Stimulated activated CD8-positive, alpha-beta memory T cell treated with anti-CD3 and anti-CD28 coated beads, Interleukin-2, amount 100 ng/mL, for 1 hour (primary cell): ENCODE measurements at places on chromosomes 1 and 21.

DNA sequence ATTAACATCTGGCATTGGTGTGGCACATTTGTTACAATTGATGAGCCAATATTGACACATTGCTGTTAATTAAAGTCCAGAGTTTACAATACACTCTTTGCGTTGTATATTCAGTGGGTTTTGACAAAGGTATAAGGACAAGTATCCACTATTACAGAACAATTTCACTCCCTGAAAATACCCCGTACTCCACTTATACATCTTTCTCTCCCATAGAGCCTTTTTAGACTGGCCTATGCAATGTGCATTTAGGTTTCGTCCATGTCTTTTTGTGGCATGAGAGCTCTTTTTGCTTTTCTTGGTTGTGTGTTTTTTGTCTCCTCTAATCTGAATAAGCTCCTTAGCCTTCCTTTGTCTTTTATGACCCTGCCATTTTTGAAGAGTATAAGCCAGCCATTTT, 40.6 kb upstream of the TSNAX start:
- no peak for DNase-seq

- no peak for DNase-seq
Observed at GRCh38 chr1:209057901-209058300, 525.6 kb upstream of the CAMK1G start.

DNA sequence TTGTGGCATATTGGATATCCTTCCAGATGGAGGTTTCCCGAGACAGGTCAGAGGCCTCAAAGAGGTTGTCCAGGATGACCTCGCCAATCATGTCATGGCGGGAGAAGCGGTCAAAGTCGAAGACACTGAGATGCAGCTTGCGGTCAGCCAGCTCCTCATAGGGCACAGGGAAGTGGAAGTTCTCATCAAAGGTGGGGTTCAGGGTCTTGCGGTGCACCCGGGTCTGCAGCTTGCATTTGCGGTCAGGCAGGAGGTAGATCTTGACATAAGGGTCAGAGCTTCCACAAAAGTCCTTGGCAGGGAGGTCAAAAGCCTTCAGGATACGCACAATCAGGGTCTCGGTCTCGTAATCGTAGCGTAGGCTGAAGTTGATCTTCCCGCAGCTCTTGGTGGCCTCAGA, 16.2 kb downstream of the SYT6 start:
- DNase-seq, result no peak

DNA sequence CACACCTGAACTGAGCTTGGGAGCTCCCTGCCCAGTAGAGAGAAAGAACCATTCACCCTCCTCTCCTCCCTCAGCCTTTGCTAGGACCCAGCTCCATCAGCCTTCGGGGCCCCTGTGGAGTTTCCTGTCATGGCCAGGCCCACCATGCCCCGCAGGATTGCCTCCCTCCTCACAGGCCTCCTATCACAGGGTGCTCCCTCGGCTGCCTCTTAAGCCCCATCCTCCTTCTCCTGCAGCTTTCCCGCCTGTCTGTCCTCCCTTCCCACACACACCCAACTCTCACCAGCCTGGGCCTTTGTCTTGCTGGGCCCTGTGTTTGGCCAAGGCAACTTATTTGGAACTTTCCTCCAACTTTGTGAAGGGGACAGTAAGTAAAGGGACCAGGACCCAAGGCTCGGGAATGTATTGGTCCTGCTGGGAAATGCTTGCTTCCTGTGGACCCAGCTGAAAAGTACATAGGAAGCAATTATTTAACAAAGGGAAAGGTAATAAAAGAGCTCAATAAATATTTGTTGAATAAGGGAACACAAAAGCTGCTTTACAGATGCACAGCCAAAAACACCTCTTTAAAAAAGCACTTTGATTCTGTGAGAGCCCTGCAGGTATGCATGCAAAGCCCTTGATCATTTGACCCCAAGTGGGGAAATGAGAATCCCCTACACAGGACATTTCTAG, 31.6 kb upstream of the TENT5C start:
- DNase-seq, result no peak

- DNase-seq, result no peak
Observed at GRCh38 chr1:160794376-160794775, 1.6 kb upstream of the LY9 start.

- DNase-seq, result no peak
Observed at GRCh38 chr1:178724376-178724727, 692 bp upstream of the RALGPS2 start.

GRCh38 chr1:3113741-3114056, 44.7 kb downstream of the PRDM16 start:
- DNase-seq, result no peak

DNA sequence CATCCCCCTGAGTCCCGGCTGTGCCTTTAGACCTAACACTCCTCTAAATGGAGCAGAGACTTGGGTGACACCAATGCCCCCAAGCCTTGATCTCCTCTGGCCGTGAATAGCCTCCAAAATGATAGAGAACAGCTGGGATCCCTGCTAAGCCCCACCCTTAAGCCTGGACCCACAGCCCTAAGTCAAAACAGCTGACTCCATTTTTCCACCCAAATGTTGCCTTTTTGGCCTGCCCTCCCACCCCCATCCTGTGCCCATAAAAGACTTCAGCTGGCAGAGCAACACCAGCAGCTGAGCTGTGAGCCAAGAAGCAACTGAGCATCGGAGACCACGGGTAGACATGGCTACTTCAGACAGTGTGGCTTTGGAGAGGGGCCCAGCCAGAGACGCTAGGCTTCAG, 420.8 kb downstream of the NPHP4 start:
- no peak for DNase-seq

- no peak for DNase-seq
Observed at GRCh38 chr1:109883248-109883955, 27.2 kb upstream of the CSF1 start.

GRCh38 chr21:45531393-45532215, 10.6 kb downstream of the SLC19A1 start:
- no peak for DNase-seq

DNA sequence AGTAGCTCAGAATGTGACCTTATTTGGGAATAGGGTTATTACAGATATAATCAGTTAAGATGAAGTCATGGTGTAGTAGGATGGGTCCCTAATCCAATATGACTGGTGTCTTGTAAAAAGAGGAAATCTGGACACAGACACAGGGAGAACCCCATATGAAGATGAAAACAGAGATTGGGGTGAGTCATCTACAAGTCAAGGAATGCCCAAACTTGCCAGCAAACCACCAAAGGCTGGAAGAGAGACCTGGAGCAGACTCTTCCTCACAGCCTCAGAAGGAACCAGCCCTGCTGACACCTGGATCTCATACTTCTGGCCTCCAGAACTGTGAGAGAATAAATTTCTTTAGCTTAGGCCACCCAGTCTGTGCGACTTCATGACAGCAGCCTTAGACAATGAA, 29.9 kb downstream of the KRTAP19-8 start:
- no peak for DNase-seq

DNA sequence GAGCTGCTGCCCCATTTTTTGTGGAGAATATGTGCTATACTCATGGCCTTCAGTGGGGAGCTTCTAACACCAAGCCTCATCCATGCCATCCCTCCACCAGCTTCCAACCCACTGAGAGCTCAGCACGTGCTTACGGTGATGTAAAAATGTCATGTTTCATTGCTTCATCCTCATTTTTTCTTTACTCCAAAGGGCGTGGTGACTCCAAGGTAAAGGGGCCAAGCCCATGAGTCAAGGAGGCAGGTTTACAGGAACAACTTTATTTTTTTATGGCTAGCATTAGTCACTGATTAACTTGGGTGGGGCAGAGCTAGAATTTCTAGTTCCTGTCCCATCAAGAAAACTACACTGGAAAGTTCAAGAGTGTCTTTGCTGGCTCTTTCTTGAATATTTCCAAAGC, at the start of gene C1orf226:
Gene C1orf226 (plus strand): TSS at position 346 of the 400 bp plus-strand sequence. CDS start 174 bp downstream, outside the sequence.
- no peak for DNase-seq

DNA sequence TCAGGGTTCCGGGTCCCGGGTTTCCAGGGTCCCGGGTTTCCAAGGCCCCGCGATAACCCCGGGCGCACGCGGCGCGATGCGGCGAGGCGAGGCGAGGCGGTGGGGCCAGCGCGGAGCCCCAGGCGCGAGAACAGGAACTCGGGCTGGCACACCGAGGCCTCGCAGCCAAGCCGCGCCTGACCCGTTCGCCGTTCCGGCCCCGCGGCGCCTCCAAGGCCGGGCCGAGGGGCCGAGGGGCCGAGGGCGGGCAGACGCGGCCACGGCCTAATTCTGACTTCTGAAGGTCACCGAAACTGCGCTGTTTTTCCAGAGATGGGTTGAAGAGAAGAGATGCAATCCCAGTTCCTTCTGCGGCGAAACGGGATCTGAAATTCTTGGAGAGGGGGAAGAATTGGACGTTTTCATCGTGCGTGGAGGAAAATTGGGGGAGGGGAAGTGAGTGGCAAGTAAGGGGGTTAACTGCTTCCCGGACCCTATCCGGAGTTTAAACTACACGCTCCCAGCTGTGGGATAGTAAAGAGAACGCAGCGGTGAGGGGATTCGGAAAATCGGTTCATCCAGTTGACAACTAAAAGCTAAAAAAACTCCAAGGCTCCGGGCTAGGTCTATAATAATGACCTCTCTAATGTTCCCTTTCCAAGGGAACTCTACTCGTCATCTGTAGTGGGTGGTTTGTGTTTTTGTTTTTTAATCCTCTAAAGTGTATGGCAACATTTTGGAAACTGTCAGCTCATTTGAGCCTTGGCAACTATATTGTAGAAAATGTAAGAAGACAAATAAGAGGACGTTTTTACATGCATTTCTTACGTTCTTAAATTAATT, 8.2 kb downstream of the TBX15 start:
- no peak for DNase-seq

DNA sequence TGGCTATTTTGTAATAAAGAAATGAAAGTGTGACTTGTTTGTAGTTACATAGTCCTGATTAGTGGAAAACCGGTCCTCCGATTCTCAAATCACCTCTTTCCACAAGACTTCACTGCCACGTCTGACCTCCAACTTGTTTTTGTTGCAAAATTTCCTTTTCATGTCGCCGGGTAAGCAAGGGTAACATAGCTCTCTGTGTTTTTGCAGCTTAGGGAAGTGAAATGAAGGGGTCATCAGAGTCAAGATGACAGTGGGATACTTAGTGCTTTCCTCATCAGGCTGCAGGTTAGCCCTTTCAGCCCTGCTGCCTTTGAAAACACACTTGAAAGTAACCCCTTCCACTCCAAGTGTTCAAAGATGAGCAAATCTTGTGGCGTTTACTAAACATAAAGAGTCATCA, 217.9 kb downstream of the USP25 start:
- no peak for DNase-seq

DNA sequence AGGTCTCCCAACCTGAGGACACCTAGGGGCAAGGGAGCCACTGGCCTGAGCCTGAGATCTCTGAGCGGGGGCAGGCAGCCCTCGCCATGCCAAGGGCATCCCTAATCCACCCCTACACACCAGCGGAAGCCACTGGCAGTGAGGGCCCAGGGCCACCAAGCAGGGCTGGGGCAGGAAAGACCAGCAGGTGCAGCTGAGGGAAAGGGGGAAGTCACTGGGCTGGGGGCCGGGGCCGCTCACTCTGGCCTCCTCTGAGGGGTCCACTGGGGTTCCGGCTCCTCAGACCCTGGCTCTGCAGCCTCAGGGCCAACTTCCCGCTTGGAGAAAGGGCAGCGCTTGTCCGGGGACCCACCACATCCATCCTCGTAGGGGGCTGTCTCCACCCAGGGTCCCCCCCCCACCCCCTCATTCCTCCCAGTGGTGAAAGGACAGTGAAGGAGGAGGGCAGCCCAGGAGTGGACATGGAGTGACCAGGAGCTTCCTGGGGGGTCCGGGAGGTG, 42.5 kb upstream of the ACTRT2 start:
- no peak for DNase-seq

GRCh38 chr21:44010429-44010828, 1.7 kb upstream of the TRAPPC10 start:
- no peak for DNase-seq

- no peak for DNase-seq
Observed at GRCh38 chr1:236997882-236998281, 6.4 kb downstream of the MT1HL1 start.

GRCh38 chr1:47175227-47175934, 14.5 kb downstream of the PDZK1IP1 start:
- DNase-seq, result no peak

- DNase-seq, result no peak
Observed at GRCh38 chr1:94627771-94628498, 86.4 kb upstream of the F3 start.

DNA sequence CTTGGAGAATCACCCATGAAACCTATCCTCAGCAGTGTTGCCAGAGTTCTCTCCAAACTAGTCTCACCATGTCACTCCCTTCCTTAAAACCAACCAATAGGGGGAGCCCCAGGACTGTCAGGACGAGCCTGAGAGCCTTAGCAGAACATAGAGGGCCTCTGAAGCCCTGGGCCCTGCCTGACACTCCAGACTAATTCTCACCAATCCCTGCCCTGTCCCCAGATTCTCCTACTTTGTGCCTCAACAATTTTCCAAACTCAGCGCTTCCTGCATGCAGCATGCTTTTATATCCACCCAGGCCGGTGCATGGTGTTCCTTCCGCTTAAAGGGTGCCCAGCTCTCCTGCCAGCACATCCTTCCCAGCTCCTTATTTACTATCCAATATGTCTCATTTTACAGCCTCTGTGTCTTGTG, 42.7 kb downstream of the HSD3B1 start:
- DNase-seq, result no peak

DNA sequence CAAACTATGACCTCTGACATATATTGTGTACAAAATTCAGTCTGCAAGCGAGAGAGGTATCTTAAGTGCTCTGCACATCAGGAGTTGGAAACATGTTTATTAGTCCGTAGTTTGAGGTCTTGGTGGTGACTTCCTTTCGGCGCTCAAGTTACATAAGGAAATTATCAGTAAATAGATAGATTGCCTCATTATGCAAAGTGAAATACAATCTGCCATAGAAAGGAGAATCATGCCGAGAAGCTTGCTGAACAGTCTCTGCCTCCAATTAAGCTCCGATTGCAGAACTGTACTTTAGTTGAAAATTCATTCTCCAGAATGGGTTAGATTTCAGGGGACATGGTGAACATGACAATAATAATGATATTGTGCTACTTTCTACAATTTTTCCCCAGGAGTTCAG, 271.8 kb downstream of the BRINP2 start:
- no peak for DNase-seq

GRCh38 chr1:66375125-66375524, 158.8 kb upstream of the SGIP1 start:
- DNase-seq, result no peak
